ENCODE measurements at places on chromosomes 16 and 17.

DNA sequence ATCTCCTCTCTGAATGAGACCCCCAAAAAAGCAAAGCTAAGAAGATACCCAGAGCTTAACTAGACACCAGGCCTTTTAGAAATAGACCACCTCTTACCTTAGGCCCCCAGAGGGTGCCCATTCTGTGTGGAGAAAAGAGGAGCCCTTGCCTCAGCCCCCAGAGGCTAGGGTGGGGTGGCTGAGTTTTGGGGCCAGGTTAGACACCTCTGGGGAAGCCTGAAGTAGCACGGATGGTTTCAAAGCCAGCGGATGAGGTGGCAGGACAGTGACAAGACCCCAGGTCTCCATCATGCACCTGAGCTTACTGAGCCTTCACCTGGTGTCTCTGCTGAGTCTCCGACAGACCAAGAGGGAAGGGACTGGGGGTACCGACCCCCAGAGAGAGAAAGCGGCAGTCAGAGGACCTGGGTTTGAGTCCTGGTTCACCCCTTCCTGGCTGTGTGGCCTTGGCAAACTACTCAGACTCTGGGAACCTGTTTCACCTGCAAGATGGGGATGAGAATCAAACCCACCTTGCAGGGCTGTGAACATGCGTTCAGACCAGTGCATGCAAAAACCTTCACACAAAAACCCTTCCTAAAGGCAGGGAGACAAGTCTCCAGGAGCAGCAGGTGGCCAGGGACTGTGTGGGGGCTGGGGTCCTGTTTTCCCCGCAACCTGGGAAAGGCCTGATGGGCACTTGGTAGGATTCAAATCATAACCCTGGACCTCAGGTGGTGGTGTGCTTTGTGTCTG, 7.7 kb downstream of the SCGB1C2 start:
- peak; percentile 31 for DNase-seq
- H3K4me3 ChIP-seq, result no peak overlapping the region
- peaks cover 2% of the 10 kb centered on the region for H3K4me1 ChIP-seq
- no peaks in the 10 kb centered on the region for H3K27me3 ChIP-seq
- H3K36me3 ChIP-seq, result no peaks in the 10 kb centered on the region

DNA sequence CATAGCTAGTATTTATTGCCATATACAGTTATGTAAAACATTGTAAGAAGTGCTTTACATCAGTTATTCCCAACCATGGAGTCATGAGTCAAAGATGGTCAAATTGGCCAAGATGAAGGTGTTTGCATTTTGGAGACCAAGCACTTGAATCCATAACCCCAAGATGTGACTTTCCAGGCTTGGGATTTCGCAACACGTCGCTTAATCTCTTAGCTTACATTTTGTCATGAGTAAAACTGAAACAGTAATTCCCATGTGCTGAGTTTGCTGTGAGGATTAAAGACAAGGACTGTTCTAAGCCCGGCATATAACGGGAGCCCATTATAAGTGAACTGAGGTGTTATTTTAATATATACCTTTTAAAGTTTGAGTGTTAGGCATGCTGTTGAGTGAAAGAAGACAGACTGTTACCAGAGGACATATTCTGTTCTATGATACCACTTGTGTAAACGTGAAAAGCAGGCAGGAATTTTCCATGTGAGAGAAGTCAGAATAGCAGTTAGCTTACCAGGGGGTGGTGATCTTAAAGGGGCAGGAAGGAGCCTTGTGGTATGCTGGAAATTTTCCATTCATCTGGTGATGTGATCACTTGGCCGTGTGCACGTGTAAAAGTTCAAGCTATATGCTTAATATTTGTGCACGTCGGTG, 484.9 kb downstream of the WWOX start:
- H3K27ac ChIP-seq, result no peak overlapping the region
- H3K4me1 ChIP-seq, result no peaks in the 10 kb centered on the region
- DNase-seq, result no peak
- no peak overlapping the region for H3K4me3 ChIP-seq
- H3K27me3 ChIP-seq, result no peaks in the 10 kb centered on the region

DNA sequence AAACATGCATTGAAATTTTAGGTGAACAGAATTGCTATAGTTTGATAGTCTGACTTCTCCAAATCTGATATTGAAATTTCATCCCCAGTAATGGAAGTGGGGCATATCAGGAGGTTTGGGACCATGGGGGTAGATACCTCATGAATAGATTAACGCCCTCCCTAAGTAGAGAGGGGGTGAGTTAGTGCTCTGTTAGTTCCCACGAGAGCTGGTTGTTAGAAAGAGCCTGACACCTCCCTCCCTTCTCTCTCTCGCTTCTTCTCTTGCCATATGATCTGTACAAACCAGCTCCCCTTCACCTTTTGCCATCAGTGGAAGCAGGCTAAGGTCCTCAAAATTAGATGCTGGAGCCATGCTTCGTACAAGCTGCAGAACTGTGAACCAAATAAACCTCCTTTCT, 78.8 kb downstream of the BRIP1 start:
- no peak overlapping the region for H3K4me3 ChIP-seq
- no peaks in the 10 kb centered on the region for H3K36me3 ChIP-seq
- H3K27ac ChIP-seq, result no peak overlapping the region

GRCh38 chr16:89123831-89124100, 30.1 kb downstream of the ACSF3 start:
- no peak for DNase-seq
- H3K27me3 ChIP-seq, result no peaks in the 10 kb centered on the region
- H3K36me3 ChIP-seq, result peaks cover 21% of the 10 kb centered on the region
- H3K4me1 ChIP-seq, result no peaks in the 10 kb centered on the region
- no peak overlapping the region for H3K4me3 ChIP-seq

DNA sequence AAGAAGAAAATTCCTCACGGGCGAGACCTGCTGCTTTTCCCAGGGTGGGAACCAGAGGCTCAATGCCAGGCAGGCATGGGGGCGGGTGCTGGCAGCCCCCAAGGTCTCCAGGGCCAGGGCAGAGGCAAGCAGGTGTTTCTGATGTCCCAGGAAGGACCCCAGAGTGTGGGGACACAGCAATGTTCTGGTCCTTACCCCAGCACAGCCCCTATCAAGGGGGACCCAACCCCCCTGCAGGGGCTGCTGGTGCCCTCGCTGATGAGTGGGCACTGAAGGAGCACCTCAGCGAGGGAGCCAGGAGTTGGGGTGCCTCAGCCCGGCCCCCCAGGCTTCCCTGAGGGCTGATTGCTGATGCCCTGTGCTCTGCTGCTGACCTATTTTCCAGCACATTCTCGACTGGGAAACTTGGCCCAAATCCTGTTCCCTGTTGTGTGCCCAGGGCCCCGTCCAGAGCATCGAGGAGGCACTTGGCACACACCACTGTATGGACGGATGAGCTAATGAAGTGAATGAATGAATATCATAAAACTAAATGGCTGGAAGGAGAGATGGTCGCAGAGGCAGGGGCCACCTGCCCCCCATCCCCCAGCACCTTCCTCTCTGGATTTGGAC, 2.8 kb downstream of the DBNDD1 start:
- no peaks in the 10 kb centered on the region for H3K27me3 ChIP-seq
- H3K4me3 ChIP-seq, result no peak overlapping the region
- H3K27ac ChIP-seq, result no peak overlapping the region
- peaks cover 14% of the 10 kb centered on the region for H3K4me1 ChIP-seq
- DNase-seq, result no peak
- no peaks in the 10 kb centered on the region for H3K36me3 ChIP-seq

GRCh38 chr17:59413014-59413766, 81.7 kb downstream of the YPEL2 start:
- no peak overlapping the region for H3K27ac ChIP-seq
- no peaks in the 10 kb centered on the region for H3K36me3 ChIP-seq
- DNase-seq, result no peak
- no peaks in the 10 kb centered on the region for H3K4me1 ChIP-seq
- H3K4me3 ChIP-seq, result no peak overlapping the region

GRCh38 chr17:79592198-79592597, 18.7 kb downstream of the RBFOX3 start:
- no peak overlapping the region for H3K4me3 ChIP-seq
- no peak for DNase-seq

DNA sequence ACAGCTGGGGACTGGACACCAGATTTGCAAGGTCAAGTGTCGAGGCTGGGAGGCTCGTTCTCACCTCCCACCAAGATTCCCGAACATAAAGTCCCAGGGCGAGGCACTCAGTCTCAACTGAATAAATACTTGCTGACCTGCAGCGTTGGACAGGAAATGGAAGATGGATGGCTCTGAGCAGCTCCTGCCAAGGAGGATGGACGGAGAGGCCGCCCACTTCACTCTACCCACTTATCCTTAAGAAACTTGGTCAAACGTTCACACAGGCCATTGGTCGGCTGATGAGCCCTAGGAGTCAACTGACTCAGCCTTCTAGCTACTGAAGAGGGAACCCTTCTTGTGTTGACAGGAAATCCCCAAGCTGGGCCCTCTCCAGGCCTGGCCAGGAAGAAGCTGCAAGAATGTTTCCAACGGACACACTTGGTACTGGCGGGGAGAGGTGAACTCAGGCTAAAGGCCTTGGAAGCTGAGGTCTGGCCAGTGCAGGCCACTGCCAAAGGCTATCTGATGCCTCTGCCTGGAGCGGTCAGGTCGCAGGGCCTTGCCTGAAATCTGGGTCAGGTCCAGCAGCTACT, 50.0 kb downstream of the VAC14 start:
- H3K27me3 ChIP-seq, result no peaks in the 10 kb centered on the region
- H3K4me1 ChIP-seq, result peaks cover 60% of the 10 kb centered on the region
- H3K4me3 ChIP-seq, result no peak overlapping the region
- peak overlapping the region; percentile 87 for H3K27ac ChIP-seq
- DNase-seq, result no peak

GRCh38 chr17:199191-199604, 17.7 kb upstream of the DOC2B start:
- no peaks in the 10 kb centered on the region for H3K27me3 ChIP-seq
- no peak for DNase-seq
- peak overlapping the region; percentile 16 for H3K4me3 ChIP-seq

DNA sequence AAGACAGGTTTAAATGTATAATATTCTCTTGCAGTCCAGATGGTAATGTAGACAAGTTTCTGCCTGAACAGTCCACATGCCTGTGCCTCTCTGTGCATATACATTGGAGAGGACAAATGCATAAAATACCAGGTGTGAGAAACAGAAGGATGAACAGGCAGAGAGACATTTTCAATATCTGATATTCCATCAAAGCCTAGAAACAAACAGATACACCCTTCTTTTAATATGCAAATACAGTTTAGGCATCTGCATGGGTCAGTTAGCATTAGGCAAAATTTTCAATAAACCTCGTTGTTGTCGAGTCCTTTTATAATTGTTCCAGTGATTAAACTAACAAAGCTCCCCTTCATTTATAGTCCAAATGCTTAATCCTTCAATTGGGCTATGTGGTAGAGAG, 897 bp downstream of the OMG start:
- no peak for DNase-seq
- no peaks in the 10 kb centered on the region for H3K27me3 ChIP-seq
- no peaks in the 10 kb centered on the region for H3K4me1 ChIP-seq

DNA sequence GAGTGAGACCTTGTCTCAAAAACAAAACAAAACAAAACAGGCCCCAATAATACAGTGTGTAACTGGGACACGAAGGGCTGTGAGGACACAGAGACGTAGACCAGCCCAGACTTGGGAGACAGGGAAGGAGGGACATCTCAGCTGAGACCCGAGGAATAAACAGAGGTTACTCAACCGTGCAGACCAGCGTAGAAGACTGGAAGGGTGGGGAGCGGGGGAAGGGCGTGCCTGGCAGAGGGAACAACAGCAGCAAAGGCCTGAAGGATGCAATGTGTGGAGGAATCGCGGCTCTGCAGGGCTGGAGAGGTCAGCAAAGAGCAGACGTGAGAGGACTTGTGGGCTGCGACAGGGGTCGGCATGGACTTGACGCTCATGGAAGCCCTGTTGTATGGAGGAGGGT, 11.6 kb upstream of the CES4A start:
- no peaks in the 10 kb centered on the region for H3K36me3 ChIP-seq
- H3K27me3 ChIP-seq, result no peaks in the 10 kb centered on the region

GRCh38 chr16:73420676-73421075, 372.7 kb upstream of the ZFHX3 start:
- no peaks in the 10 kb centered on the region for H3K36me3 ChIP-seq
- no peaks in the 10 kb centered on the region for H3K27me3 ChIP-seq
- no peak overlapping the region for H3K4me3 ChIP-seq
- no peaks in the 10 kb centered on the region for H3K4me1 ChIP-seq
- H3K27ac ChIP-seq, result no peak overlapping the region

DNA sequence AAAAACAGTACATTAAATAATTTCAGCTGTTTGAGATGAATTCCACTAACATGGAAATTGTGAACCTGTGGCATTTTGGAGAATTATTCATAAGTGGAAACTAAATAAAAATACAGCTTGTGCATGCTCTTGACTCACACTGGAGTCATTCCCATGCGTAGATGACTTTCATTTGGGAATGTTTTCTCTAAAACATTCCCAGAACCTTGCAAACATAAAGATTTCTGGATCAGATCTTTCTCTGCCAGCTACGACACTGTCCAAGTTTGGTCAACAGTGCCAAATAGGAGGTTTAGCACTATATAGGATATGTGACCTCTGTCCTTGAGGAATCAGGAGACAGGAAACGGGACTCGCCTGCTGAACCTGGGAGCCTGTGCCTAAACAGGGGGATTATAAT, 400.9 kb downstream of the SLC39A11 start:
- no peak overlapping the region for H3K4me3 ChIP-seq
- H3K27me3 ChIP-seq, result no peaks in the 10 kb centered on the region
- H3K36me3 ChIP-seq, result no peaks in the 10 kb centered on the region

- no peak for DNase-seq
- no peaks in the 10 kb centered on the region for H3K27me3 ChIP-seq
- H3K4me1 ChIP-seq, result no peaks in the 10 kb centered on the region
- H3K4me3 ChIP-seq, result no peak overlapping the region
These were observed 69.3 kb upstream of the MED13 start for GRCh38 chr17:62134397-62134796.

GRCh38 chr17:259341-259976, 78.0 kb upstream of the DOC2B start:
- H3K36me3 ChIP-seq, result no peaks in the 10 kb centered on the region

DNA sequence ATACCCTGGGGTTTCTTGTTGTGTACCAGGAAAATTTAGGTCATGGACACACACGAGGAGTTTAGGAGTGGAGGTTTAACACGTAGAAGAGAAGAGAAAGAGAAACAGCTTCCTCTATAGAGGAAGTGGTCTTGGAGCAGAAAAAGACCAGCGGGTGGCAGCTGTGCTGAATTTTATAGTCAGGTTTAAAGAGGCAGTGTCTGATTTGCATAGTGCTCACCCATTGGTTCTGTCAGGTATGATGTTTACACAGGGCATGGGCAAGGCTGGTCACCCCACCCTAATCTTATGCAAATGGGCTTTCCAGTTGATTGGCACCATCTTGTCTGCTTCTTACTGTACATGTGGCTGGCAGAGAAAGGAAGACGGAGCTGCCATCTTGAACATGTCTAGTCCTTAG, 309.0 kb downstream of the CDH13 start:
- no peaks in the 10 kb centered on the region for H3K27me3 ChIP-seq
- no peak overlapping the region for H3K27ac ChIP-seq
- H3K36me3 ChIP-seq, result no peaks in the 10 kb centered on the region
- H3K4me1 ChIP-seq, result no peaks in the 10 kb centered on the region

DNA sequence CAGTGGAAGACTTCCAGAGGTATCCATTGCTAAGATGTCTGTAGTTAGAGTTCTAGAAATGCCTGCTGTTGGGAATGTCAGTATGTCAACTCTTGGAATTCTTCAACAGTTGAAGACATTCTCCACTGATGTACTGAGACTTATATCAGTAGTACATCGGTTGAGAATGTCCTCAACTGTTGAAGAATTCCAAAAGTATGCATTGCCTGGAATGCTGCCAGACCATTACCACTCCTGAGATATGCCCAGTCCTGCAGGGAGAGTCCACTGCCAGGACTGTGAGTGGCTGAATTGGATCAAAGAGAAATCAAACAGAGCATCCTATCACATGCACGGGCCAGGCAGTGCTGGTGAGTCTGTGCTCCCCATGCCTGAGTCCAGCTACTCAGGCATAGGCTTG, 42.0 kb downstream of the IL21R start:
- no peaks in the 10 kb centered on the region for H3K27me3 ChIP-seq
- no peak overlapping the region for H3K27ac ChIP-seq
- DNase-seq, result no peak
- no peaks in the 10 kb centered on the region for H3K36me3 ChIP-seq
